Bronchial epithelial cell (primary cell): ENCODE measurements at places on chromosomes 13 and 19.

GRCh38 chr13:43544631-43545030 is 242.1 kb downstream of the ENOX1 start:
- DNase-seq, result no peak

DNA sequence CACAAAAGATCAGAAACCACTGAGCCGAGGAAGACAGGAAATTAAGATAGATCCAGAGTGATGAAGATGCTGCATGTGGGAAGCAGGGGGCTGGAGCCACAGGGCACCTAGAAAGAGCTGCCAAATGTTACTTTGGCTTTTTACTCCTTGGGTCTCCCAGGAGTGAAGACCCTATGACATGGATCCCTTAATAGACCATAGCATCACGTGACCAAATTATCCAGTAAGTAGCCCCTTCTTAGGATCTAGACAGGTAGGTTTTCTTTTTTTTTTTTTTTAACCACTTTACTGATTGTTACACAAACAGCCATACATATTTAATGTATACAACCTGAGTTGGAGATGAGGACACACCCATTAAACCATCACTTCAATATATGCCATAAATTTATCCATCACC is 183.9 kb upstream of the SOX21 start:
- DNase-seq, result no peak

- peak; percentile 27 for DNase-seq
Observed at GRCh38 chr19:32339988-32340874, 5.2 kb upstream of the ZNF507 start.

- no peak for DNase-seq
Observed at GRCh38 chr19:15110418-15110815, 3.2 kb downstream of the SYDE1 start.

GRCh38 chr19:38196245-38196837 is 27.7 kb downstream of the DPF1 start:
- DNase-seq, result no peak

- DNase-seq, result peak; percentile 67
Observed at GRCh38 chr19:43809762-43810696, 7.8 kb upstream of the LYPD5 start.

DNA sequence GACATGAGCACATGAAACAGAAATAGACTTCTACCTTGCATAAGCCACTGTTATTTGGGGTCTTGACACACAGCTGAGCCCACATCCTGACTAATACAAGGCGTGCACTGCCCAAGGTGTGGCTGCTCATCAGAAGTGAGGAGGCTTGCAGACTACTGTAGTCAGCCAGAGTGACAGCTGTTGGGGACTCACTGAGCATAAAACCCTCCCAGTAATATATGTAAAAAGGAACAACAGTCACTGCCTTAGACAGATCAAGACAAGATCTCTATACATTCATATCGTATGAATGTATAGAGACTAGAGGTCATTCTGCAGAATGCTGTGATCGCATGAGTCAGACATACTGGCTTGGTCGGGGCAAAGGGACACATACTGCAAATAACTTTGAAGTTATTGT is 4.1 kb upstream of the C1QTNF9B start:
- DNase-seq, result peak; percentile 70

GRCh38 chr19:15815306-15815705 is at the start of gene OR10H1:
Gene OR10H1, minus strand, starts transcription at chr19:15815664. Its CDS starts 7,627 bp downstream, at chr19:15808037.
- DNase-seq, result peak; percentile 19

GRCh38 chr13:106702505-106702904 is 134.6 kb upstream of the ARGLU1 start:
- DNase-seq, result no peak

DNA sequence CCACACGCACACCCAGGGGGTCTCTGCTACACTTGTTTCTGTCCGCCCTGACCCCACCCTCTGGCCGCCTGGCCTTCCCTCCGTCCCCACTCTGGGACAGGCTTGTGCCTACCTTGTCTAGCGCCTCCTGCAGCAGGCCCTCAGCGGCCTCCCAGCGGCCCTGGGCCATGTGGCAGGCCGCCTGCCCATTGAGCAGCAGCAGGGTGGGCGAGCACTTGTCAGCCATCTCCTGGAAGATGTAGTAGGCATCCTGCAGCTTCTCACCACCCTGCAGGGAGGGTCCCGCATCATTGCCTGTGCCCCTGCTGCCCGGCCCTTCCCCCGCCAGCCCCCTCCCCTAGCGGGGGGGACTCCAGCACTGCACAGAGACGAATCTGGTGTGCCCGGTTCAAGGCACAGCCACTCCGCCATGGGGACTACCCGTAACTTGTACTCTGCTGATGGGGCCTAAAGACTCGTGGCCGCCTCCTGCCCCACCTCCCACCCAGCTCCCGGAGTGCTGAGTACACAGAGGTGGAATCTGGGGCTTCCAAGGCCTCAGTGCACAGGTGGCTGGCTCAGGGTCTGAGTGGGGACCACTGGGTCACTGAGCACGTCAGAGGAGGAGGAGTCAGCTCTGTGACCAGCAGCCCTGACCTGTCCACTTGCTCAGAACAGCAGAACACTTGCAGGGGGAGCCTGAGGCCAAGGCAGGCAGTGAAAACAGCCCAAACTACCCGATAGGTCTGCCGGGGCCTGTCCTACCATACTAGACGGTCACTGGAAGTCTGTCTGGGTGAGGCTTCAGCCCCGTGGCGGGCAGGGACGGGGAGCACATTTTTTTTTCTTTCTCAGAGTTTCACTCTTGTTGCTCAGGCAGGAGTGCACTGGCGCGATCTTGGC is 7.4 kb upstream of the CERS1 start:
- no peak for DNase-seq

DNA sequence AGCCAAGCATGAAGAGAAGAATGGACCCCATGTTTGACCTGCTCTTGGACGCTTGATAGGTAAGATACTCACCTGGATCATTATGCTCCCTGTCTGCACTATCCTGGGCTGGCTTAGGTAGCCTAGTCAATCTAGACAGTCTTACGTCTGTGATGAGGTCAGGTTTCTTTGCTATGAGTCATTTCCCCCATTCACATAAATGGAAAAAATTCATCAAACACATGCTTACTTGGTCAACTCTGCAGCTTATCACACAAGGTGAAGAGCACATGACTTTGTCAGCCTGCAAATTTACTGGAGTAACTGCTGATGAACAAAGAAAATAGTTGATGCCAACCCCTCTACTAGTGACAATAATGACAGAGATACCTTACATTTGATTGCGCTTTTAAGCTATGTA is 170.0 kb downstream of the NUFIP1 start:
- peak; percentile 97 for DNase-seq

DNA sequence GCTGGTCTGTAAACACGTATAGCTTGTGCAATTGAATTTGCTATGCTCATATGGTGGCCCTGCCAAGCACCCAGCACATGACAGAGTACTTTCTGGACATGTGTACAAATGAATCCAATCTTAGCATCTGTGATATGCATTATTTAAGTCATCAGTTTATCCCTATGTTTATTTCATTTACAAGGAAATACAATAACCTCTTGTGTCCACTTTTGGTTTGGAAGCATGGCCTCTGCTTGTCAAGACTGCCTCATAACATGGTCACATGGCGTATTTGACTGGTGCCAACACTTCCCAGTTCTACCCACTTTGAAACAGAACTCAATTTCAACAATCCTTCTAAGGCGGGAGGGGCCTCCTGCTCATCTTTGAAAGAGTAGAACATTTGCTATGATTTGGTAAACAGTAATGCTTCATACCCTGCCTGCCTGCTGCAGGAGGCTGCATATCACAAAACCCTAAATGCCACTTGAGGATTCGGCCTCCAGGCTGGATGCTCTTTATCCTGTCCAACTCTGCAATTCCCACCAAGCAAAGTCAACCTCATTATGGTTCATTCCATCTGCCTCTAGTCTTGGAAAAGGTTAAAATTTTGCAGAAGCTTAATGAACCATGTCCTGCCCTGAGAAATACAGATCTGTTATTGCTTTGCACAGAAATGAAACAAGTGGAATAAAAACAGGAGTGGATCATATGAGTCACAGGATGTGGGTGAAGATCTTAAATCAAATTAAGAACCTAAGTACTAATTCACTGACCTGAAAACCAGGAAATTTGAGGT is 151.3 kb downstream of the CYSLTR2 start:
- no peak for DNase-seq

DNA sequence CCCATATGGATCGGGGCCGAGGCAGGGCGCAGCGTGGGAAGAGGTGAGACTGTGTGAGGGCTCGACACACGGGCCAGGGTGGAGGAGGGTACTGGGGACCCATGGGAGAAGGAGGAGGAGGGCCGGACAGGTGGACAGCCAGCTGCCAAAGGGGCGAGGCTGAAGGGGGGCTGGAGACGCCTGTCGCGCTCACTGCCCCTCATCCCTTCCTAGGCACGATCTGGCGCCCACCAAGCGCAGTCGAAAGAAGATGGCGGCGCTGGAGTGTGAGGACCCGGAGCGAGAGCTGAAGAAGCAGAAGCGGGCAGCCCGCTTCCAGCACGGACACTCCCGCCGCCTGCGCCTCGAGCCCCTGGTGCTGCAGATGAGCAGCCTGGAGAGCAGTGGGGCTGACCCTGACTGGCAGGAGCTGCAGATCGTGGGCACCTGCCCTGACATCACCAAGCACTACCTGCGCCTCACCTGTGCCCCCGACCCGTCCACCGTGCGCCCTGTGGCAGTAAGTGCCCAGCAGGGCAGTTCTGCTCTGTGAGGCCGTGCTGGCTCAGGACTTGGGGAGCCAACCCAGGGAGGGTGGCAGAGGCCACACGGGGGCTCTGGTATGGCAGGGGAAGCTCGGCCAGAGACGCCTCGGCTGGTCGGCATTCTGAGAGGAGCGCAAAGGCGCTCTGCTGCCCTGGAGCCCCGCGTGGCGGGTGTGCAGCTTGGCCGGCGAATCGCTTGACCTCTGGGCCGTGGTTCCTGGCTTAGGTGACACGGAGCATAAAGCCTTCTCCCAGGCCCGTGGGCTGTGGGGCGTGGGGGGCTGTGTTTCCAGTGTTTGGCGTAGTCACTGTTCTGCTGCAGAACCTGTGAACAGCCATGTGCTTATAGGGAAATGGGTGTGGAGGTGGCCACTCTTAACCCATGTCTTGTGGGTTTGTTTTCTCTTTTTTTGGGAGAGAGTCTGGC is 6.9 kb downstream of the LENG9 start:
- DNase-seq, result no peak

- peak; percentile 81 for DNase-seq
Observed at GRCh38 chr19:41957838-41958366, 1.2 kb downstream of the RABAC1 start.

- DNase-seq, result no peak
Observed at GRCh38 chr19:56139847-56140582, 1.1 kb upstream of the ZNF444 start.

GRCh38 chr13:31038834-31039552 is 106.5 kb downstream of the TEX26 start:
- no peak for DNase-seq

DNA sequence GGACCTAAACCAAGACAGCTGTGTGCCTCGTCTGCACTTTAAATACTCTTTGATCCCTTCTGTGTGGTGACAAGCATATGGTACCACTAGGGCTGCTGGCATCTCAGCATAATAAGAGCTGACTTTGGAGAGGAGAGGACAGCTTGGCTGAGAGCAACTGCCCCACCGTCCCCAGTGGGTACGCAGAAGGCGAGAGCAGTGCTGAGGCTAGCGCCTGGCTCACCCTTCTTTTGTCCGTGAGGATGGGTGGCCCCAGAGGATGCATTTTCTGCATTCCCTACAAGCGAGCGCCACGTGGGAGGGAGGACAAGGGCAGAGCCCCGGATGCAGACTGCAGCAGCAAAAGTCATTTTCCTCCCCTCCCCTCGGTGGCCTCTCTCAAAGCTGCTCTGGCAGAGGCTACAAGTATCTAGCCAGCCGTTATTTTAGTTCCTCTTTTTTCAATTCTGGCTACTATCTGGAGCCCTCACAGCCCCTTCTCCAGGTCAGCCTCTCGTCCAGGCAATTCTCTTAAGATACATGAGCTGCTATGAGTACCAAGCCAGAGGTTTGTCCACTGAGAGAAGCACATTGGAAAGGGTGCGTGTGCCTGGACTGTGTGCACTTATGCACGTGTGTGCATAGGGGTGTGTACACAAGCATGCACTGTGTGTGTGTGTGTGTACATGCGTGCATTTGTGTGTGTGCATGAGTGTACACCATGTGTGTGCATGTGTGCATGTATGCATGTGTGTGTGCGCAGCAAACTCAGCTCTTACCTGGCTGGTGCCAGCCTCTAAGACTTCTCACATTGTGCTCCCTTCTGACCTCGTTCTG is 51.3 kb downstream of the RAB20 start:
- DNase-seq, result no peak

DNA sequence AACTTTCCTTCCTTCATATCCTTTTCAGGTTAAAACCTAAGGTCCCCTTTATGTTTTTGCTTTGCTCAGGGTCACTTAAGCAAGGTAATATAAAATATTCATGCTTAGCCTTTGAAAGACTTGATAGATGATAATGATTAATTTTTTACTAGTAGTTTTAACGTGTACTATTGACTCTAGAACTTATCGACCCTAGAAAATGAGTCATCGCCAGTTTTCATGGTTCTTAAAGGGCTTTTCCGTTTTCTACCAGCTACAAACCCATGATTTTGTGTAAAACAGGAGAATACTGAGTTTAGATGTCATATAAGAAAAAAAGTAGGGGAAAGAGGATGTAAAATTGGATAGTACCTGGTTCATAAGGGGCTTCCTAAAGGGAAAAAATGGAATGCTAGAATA is 75.7 kb downstream of the DHRS12 start:
- DNase-seq, result no peak

DNA sequence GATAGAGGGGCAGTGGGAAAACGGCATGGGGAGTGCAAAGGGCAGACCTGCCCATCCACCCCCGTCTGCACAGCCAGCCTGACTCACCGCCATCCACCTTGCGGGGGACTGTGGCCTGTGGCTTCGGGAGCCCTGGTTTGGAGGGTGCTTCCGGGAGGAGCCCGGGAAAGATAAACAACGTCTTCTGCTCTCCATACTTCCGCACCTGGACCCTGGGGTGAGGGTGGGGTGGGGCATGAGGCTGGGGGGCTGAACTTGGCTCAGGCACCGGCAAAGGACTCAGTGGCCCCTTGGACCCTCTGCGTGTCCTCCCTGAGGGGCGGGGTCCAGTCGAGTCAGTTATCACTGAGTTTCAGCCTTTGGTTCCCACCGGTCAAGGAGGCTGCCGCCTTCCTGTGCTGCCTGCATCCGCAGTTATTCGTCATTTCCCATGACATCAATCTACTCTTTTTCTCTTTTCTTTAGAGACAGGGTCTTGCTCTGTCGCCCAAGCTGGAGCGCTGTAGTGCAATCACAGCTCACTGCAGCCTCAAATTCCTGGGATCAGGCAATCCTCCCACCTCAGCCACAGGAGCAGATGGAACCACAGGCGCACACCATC is 3.2 kb downstream of the GPR108 start:
- DNase-seq, result no peak

DNA sequence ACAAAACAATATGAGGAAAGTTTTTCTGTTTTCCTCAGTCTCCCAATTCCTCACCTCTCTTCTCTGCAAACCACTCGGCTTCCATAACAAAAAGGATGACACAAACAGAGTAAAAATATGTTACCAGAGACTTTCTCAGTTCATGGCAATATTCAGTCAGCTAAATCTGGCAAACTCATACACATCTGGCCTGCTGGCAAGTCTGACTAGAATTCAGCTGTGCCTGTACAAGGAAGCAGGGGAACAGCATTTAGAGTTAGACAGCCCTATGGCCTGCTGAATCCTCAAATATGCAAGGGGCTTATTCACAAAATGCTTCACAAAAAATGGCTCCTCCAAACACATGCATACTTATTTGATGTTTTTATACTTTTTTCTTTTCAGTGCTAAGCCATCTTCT is 227.8 kb downstream of the ENOX1 start:
- no peak for DNase-seq
